ENCODE measurements at places on chromosomes 3 and 15.
A peak's percentile ranks its signal among the peaks of the same experiment; 100 is the strongest.

- DNase-seq: no peak
Observed at GRCh38 chr3:113697500-113698090, 1.2 kb upstream of the USF3 start.

- no peak for DNase-seq
Observed at GRCh38 chr3:58323529-58324390, 8.9 kb upstream of the PXK start.

- DNase-seq: no peak
Observed at GRCh38 chr3:117080872-117081271, 371.3 kb downstream of the TUSC7 start.

GRCh38 chr3:179819379-179819778, 166.5 kb downstream of the USP13 start:
- DNase-seq: no peak

- no peak for DNase-seq
Observed at GRCh38 chr15:61549727-61550126, 320.6 kb upstream of the RORA start.

DNA sequence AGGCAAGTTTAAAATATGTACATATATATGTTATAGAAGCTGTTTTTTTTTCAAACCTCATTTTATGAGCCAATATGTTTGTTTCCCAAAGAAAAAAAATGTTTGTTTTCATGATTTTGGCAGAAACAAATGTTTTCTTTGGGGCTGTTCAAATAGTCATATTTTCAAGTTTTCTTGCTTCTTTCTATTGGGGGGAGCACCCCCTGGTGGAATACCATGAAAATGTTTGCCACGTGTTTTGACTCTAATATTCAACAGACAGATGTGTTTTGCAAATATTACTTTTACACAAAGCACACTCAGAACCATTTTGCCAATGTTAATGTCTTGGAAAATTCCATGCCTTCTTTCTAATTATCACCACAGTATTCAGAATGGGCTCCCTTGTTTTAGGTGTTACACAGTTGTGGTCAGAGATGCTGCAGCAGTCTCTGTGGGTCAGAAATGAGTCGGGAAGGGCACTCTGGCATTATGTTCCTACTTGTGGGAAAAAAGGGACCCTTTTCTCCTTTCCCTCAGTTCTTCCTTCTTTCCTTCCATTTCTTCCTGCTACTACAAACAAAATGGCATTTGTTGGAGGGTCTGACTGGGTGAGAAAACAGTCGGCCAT, 817.0 kb downstream of the TUSC7 start:
- DNase-seq: no peak

- no peak for DNase-seq
Observed at GRCh38 chr15:63971904-63972303, 74.4 kb downstream of the DAPK2 start.

DNA sequence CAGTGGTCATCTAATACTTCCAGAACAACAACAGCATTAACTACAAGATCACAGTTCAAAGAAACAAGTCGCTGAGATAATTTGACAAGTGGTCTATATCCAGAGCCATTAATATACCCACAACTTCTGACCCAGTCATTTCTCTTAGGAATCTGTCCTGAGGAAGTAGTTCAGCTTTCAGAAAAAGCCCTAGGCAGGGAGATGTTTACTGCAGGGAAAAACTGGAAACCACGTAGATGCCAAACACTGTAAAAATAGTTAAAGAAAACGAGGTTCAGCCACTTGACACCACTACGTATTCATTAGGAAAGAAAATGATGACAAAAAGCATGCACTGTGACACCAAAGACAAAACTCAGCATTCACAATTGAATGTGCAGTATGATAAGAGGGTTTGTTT, 22.3 kb upstream of the CDCP1 start:
- no peak for DNase-seq

GRCh38 chr3:148694116-148694515, 3.6 kb upstream of the AGTR1 start:
- DNase-seq: no peak

- peak; percentile 46 for DNase-seq
Observed at GRCh38 chr3:129942296-129942695, 32.2 kb upstream of the TRH start.

GRCh38 chr3:11405323-11405722, 133.1 kb downstream of the ATG7 start:
- DNase-seq: no peak

GRCh38 chr3:188031121-188031520, 122.8 kb upstream of the LPP start:
- no peak for DNase-seq

DNA sequence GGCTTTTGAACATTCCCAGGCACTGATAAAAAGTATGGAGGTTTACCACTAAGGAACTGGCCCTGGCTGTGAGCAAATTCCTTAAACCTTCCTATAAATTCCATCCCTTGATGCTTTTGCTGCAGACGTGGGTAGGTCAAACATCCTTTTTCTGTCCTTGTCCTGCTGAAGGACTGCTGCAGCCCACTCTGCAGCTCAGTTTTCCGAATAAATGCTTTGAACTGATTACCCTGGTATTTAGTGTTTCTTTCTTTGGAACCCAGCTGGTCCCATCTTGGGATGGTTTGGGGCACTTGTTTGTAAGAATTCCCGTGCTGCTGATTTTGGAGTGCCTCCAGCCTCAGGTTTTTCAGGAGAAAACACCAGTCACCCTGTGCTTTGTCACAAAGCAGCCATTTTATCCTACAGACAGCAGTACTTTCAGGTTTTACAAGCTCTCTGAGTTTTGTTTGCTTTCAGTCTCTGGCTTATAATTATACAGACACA, 815.9 kb downstream of the VGLL3 start:
- no peak for DNase-seq

DNA sequence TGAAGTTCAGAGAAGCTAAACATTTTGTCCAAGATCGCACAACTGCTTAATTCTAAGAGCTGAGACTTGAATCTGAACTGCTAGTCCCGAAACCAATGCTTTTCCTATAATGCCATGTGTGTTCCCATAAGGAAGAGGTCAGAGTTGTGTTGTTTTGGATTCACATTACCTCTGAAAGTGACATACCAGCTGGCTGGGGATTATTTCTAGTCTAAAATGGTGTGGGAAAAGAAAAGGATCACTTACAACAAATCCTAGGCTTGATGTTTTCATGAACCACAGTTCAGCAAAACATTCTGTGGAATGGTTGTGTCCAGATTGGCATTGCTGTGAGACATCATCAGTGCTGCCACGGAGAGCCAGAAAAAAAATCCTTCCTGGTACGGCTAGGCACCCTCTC, 35.0 kb upstream of the LRRC3B start:
- DNase-seq: no peak

DNA sequence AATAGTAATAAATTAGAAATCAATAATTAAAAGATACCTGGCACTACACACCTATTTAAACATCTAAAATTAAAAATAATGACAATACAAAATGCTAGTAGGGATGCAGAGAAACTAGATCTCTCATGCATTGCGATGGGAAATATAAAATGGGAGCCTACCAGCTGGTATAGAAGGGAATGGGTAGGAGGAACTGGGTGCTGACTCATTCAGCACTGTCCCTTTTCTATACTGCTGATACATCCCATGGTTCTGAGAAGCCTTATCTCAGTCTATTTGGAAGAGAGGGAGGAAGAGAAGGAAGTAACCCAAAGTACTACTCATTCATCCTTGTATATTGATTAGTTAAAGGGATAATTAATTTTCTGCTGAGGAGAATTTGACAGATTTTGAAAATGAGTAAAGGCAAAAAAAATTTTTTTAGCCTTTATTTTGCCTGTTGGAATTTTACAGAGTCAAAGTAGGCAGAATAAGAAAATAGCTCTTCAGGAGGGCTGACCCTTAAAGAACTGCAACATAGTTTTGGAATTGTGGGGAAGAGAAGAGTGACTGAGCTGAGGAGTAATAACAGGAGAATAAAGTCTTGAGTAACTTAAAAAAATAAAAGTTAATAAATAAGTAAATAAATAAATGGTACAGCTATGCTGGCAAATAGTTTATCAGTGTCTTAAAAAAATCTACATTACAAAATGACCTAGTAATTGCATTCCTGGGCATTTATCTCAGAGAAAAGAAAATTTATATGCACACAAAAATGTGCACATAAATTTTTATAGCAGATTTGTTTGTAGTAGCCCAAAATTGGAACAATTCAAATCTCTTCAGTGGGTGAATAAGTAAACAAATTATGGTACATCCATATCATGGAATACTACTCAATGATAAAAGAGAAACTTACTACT, 15.3 kb upstream of the BHLHE40 start:
- no peak for DNase-seq

GRCh38 chr3:72131899-72132298, 347.0 kb upstream of the PROK2 start:
- no peak for DNase-seq

DNA sequence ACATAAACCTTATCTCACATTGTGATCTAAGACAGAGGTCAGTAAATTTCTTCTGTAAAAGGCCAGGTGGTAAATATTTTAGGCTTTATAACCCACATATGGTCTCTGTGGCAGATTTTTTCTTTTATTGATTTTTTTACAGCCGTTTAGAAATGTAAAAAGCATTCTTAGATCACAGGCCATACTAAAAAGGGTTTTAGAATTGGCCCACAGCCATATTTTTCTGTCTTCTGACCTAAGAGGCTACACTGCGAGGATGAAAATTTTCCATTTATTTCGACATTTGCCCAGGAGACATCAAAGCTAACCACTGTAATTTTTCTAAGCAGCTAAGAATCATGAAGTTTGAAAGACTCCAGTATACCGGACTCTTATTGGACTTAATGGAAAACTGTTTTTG, 377.2 kb upstream of the SGO1 start:
- DNase-seq: no peak

DNA sequence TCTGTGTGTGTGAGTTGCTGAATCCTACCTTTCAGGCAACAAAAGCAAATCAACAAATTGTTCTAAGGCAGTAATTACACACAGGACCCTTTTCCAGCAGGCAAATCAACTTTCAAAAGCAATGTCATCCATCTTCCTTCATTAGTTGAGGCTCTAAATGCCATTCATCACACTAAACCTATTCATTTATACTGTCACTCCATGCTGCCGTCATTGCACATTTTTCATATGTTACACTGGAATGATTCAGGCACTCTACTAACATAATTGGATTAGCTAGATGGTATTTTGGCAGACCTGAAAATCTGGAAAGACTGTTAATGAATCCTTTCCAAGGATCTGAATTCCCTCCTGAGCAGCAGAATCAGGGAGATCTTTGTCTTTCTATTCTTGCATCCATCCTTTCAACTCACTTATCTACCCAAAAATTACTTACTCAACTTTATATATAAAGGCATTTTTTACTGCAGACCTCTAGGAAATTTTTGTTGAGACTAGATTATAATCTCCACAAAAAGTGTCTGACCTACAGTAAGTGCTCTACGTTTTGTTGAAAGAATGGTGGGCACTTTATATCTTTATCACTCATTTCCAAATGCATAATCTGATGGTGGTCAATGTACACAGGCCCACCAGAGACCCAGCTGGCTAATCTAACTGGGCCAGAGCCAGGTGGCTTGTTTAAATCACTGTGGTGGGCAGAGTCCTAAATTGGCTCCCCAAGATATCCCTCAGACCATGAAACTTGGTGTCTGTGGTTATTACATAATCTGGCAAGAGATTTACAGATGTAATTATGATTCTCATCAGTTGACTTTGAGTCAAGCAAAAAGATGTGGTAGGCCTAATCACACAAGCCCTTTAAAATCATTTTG, 25.0 kb downstream of the MIX23 start:
- DNase-seq: no peak

GRCh38 chr3:195241592-195242355, 29.2 kb downstream of the XXYLT1 start:
- DNase-seq: no peak

- no peak for DNase-seq
Observed at GRCh38 chr3:38538773-38539353, 42.7 kb downstream of the EXOG start.

GRCh38 chr15:31317421-31318327, 9.0 kb upstream of the KLF13 start:
- DNase-seq: no peak

- DNase-seq: no peak
Observed at GRCh38 chr3:78204977-78205376, 1165.1 kb downstream of the ROBO2 start.

- no peak for DNase-seq
Observed at GRCh38 chr3:134038716-134039115, 9.0 kb upstream of the SLCO2A1 start.

GRCh38 chr3:111713833-111714232, 118.7 kb upstream of the ZBED2 start:
- DNase-seq: no peak

DNA sequence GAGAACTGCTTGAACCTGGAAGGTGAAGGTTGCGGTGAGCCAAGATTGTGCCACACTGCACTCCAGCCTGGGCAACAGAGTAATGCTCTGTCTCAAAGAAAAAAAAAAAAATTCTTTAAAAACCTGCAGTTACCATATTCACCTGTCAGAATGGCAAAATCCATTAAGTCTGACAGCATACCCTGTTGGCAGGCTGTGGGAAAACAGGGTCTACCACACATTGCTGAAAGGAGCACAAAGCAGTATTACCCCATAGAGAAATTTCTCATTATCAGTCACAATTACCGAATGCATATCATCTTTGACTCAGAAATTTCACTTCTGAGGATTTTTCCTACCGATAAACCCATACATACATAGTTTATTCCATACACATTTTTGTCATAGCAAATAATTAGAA, 264.1 kb upstream of the SLCO3A1 start:
- DNase-seq: no peak

DNA sequence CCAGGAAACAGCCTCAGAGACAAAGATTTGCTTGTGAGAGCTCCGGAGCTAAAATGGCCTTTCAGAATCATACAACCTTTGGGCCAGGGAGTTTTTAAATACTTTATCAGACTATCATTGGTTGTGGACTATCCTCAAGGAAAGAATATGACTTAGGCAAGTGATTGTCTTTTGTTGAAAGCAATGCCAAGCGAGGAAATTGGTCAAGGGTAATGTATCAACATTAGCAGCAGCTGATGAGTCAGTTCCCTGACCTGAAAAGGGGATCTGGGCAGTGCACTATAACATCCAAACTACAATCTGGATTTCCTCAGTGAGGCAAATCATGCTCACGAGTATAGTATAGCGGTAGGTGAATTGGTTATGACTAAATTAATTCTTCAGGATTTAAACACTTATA, 303.6 kb downstream of the LSAMP start:
- no peak for DNase-seq

- DNase-seq: no peak
Observed at GRCh38 chr3:58462829-58463180, 29.1 kb upstream of the KCTD6 start.

GRCh38 chr3:158470944-158471638, 99.9 kb upstream of the MLF1 start:
- DNase-seq: no peak

GRCh38 chr15:87682527-87682926, 574.0 kb downstream of the NTRK3 start:
- no peak for DNase-seq

- no peak for DNase-seq
Observed at GRCh38 chr15:46117071-46117470, 482.2 kb downstream of the SQOR start.
